Activated naive CD4-positive, alpha-beta T cell treated with Interleukin-2 at 50 U/mL for 16 hours (primary cell): ENCODE measurements at places on chromosomes 5 and 9.

DNA sequence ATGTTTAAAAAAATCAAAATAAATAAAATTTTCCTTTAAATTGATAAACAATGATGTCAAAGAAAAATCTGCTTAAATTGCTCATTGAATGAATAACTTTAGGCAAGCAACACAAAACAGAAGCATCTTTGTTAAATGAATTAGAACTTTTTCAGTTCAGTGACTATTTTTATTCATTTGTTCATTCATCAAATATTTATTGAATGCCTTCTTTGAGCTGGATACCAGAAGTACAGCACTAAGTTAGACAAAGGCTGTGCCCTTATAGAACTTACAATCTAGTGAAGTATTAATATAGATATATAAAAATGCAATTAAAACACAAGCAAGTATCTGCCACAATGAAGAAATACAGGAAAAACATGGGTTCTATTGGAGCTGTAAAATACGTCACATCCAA, 10.8 kb downstream of the FNIP1 start:
- no peak for DNase-seq

DNA sequence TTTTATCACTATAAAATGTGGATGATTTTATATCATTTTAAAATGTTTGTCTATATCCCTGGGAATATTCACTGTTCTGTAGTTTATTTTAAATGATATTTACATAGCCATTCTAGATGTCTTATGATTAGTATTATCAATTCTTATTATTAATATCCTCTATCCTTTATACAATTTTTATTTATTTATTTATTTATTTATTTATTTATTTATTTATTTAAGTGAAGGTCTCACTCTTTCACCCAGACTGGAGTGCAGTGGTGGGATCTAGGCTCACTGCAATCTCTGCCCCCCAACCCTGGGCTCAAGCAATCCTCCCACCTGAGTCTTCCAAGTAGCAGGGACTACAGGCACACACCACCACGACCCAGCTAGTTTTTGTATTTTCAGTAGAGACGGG, 1848.9 kb downstream of the EFNA5 start:
- DNase-seq, result no peak

- no peak for DNase-seq
Observed at GRCh38 chr5:148760945-148761638, 65.3 kb upstream of the ADRB2 start.

- DNase-seq, result no peak
Observed at GRCh38 chr9:69089491-69089890, 53.9 kb downstream of the FXN start.

- no peak for DNase-seq
Observed at GRCh38 chr9:13461414-13461991, 182.0 kb upstream of the MPDZ start.

- no peak for DNase-seq
Observed at GRCh38 chr5:7242118-7242710, 153.7 kb upstream of the ADCY2 start.

- DNase-seq, result no peak
Observed at GRCh38 chr9:13324988-13325387, 45.5 kb upstream of the MPDZ start.

DNA sequence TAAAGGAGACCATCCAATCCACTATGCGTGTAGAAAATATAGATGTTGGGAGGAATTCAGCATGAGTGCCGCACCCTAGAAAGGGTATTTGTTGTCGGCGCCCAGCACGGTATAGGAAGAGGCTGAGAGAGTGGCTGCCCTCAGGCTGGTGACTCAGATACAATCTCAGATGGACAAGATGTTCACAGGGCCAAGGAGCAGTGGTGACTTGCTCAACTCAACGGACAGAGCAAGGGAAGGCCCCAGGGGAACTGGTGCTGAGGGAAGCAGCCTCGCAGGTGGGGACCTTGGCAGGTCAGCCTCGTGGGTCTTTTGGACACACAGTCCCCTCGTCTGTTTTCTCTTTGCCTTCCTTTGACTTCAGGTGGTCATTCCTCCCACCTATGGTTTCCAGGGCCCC, 28.0 kb upstream of the IRX2 start:
- no peak for DNase-seq

DNA sequence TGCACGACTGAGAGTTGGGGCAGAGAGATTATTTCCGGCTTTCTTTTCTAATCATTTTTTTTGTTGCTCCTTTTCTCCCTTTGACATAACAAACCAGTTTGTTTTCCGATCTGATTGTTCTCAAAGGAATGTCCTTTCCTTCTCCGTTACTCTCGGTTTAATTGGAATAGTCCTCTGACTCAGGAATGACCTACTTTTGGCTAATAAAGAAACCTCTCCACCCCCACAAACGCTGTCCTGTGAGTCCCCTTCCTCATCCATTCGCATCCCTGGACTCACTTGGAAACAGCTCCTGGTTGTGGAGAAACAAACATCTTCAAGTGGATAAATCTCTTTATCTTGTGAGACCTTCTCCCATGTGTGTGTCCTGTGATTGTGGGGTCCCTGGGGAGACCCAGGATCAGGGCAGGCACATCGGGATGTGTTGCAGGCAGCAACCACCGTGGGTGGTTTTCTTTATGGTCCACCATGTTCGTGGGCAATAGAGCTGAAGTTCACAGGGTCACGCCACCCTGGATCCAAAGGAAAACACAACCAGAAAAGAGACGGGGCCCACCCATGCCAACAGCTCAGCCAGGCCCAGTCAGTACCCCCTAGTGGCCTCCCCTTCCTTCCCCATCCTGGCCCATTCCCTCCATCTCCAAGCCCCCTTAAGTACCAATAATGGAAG, 45.2 kb upstream of the NEK6 start:
- DNase-seq, result no peak

DNA sequence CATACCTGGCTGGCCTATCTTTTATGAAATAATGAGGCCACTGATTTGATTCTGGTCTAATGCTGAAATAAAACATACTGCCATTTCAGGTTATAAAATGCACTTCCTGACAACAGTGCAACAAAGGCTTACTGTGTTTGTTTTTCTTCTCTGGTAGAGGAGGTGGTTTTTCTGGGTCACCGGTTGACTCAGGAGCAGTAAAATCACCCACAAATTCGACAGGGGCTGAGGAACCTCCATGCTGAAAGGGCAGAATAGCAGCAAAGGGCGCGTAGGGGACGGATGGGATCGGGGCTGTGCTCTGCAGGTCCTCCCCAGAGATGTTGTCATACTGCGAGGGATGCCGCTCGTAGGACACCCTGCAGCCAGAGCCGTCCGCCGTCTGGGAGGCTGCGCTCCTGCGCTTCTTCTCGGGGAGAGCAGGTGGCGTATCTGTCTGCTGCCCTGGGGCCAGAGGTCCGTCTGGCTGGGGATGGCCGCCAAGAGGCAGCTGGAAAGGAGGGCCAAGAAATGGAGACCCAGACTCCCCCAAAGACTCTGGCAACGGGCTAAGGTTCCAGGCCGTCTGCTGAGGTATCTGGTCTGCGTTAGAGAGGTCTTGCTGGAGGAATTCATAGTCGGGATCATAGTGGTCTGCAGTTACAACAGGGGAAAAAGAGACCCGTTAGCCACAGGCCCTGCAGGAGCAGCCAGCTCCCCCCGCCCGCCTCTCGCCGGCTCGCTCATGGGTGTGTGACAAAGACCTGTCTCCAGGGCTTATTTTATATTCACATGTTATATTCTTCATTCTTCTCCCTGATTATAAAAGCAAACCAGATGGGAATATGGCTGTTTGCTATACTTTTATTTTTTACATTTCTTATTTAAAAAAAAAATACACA, 80.7 kb downstream of the PRRT1B start:
- no peak for DNase-seq

GRCh38 chr5:65818592-65818991, 96.6 kb downstream of the NLN start:
- no peak for DNase-seq

GRCh38 chr9:106179191-106179590, 484.9 kb downstream of the TMEM38B start:
- no peak for DNase-seq

DNA sequence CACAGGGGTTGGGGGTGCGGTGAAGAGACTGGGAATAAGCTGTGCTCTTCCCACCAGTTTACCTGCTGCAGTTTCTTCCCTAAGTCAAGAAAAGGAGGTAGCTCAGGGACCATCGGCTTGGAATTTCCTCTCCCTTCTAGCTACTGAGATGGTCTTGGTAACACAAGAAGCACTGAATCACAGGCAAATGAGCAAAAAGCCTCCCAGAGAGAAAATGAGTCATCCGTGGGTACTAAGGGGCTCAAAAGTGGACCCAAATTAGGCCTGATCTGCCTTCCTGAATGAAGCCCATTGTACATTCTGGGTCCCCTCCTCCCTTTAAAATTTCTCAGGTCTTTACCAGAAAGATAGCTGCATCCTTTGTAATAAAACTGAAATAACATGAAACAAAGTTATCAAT, 49.9 kb downstream of the PTPN3 start:
- no peak for DNase-seq

- DNase-seq, result no peak
Observed at GRCh38 chr5:71988808-71989207, 118.5 kb upstream of the MAP1B start.

DNA sequence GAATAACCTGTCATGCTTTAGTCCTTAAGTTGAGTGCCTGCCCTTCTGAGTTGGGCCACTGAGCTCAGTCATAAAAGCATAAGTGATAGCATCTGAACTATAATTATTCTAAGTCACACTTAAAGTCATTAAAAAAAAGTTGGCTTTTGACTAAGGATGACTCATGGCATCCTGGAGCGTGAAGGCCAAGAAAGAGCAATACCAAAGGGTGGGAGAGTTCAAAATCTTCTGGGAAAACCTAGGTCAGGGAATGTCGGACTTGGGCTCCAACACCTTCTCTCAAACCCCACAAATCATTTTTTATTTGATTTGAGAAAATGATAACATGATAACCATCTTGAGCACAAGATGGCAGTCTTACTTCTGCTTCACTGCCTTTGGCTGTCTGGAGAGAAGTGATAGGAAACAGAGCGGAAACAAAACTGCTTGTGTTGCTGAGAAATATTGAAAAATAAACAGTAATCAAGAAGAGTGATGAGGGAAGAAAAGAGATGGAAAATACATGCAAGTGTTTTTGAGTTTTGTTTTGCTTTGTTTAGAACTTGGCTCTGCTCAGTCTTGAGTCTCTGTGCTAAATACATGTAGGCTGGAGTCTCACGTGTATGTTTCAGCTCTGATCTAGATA, 16.9 kb upstream of the NTRK2 start:
- no peak for DNase-seq

DNA sequence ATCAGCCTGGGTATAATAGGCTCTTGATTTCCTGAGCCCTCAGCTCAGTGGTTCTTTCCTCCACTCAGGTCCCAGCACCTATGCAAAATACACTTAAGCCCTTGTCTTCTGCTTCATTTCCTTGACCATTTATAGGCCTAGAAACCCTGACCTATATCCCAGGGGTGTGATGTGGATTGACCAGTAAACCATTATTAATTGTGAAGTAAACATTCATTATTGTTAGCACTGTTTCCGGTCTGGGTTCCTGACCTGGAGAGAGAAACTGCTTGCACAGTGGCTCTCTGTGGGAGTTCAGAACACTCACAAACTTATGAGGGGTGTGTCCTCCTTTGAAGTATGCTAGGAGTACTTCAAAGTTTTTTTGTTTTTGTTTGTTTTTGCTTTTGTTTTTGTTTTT, 19.6 kb upstream of the TOMM5 start:
- DNase-seq, result no peak

DNA sequence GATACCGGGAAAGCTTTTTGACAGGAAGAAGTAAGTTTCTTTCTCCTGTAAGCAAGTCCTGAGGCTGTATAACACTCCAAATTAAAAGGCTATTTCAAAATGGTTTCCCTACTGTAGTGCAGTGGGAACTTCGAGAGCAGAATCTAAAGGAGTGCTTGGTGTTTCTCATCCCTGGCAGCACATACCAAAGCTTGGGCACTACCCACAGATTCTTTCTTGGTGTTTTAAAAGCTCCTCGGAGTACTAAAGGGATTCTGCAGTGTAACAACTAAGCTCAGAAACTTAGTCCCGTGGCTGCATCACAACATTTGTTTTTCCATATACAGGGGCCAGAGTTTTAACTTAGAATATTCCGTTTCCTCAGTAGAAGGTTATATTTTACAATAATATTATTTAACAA, 5.6 kb upstream of the APC start:
- DNase-seq, result no peak

DNA sequence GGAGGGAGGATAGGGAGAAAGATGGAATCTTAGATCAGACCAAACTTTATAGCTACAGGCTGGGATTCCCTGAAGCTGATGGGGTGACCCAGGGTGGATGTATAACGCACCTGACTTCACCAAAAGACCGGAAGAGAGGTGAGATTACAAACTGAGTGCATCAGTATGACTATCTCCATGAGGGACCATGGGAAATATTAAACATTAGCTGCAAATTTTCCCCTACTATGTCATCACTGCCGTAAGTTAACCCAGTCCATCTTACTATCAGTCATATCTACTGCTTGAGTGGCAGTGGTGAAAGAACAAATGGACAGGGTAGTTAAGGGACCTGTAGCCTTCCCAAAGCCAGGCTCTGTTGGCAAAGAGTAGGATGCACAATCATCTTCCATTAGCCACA, 368.3 kb downstream of the EFNA5 start:
- DNase-seq, result no peak

DNA sequence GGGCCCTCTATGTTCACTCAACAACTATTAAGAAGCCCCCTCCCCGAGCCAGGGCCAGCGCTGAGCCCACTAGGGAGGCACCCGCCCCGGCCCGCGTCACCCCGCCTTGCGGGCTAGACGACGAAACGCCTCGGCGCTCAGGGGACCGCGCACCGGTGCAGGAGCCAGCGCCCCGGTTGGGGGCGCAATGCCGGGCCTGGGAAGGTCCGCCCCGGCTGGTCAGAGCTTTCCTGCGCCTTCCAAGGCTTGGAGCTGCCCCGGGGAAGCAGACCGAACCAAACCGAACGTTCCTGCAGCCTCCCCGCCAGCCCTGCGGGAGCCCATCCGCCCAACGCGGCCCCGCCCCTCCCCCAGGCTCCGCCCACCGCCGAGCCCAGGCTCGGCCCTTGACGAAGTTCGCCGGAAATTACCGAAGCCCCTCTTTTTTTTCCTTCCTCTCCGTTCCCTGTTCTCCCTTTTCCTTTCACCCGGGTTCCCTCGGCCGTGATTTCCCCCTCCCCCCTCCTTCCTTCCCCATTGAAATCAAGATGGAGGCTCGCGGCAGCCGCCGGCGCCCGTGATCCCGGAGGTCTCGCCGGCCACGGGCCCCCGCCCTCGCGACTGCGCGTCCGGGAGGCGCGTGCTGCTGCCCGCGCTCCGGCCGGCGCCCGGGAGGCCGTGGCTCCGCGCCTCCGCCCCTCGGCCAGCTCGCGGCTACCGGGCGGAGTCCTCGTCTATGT, at the start of gene TRIO:
Gene TRIO (plus strand): TSS at position 516 of the 719 bp plus-strand sequence. CDS start 384 bp downstream, outside the sequence.
- DNase-seq, result peak; percentile 77
